ENCODE measurements at places on chromosomes 7 and 10. TPM values are rescaled to one million over a fixed set of nuclear protein-coding genes. Genes with fewer than 3 reads are reported as not detected.

GRCh38 chr10:28293236-28294168 lies 9.4 kb downstream of the MPP7 start:
- no peak for DNase-seq

- DNase-seq = no peak
Measured at GRCh38 chr10:77892761-77893160, 33.8 kb downstream of the DLG5 start.

DNA sequence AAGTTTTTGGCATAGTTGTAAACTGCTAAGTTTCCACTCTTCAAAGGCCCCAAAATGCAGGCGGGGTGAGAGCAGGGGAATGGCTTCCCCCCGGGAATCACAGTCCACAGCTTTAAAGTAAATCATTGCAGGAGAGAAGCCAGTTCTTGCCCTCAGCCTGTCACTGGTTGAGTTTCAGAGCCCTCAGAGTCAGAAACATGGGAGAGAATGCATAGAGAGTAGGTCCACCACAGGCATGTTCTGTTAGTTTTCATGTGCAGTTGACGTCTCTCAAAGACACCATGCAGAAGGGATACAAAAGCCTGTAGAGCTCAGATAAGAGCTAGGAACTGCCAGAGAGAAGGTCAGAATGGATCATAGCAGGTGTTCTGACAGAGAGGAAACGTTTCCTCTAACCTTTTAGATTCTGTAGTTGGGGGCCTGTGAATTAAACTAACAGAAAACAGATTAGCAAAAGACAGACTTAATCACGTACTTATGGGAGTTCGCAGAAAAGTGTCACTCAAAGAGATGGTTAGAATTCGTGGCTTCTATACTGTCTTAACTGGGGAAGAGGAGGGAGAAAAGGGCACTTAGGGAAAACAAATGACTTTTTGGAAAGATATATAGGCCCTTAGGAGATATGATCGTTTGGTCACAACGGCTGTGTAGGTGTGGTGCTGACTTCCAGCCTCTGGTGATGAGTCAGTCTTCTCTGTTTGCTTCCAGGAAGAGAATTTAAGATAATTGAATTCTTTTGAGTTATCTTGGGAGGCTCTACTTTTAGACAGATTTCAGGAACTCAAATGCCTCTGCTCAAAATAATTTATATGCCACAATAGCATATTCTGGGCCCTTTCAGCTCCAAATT lies 48.0 kb upstream of the MSRB2 start:
- DNase-seq = no peak

DNA sequence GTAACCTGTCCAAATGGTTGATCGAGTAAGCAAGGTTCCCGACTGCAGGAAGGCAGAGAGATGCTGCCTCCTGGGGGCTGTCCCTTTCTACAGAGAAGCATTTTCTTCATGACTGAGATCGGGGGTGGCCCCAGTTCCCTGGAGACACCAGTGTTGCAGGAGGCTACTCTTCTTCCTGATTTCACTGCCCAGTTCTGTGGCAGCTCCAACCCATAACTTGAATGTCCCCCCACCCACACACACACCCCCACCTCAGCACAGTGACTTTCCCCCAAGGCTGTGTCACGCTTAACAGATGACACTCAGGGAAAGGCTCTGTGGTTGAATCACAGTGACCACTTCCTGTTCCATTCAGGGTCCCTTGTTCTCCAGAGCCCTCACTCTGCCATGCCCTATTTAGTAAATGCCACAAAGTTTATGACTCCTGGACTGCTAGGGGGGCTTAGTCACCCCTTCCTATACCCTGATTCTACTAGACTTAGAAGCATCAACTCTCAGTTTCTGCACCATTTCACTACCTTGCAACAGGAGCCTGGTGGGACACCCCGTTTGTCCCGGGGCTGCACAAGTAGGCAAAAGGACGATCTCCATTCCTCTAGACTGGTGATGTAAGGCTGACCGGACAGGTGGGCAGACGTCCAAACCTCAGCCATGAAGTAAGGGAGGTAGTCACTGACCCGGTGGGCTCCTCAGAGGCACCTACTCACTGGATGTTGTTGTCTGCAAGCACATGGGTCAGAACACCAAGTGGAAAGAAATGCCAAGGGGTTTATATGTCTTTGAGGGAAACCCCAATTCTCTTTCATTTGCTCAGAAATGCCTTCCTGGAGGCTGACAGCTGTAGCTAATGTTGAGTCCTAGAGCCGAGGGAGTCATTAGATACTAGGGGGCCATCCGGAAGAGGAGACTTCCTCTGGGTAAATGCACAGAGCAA lies 31.3 kb upstream of the SMC3 start:
- no peak for DNase-seq

SPAM1 gene
- not detected for total RNA-seq

SPDYE6 gene
- total RNA-seq = not detected

VSTM2A gene
- total RNA-seq = not detected

NODAL gene
- not detected for total RNA-seq

- DNase-seq = peak; percentile 85
Measured at GRCh38 chr10:100186253-100187212, 704 bp upstream of the ERLIN1 start.

- no peak for DNase-seq
Measured at GRCh38 chr10:47099474-47099873, 188.2 kb downstream of the PTPN20 start.

GRCh38 chr7:86778271-86778670 lies 134.6 kb downstream of the GRM3 start:
- DNase-seq = no peak

- DNase-seq = no peak
Measured at GRCh38 chr7:143041346-143041745, 10.8 kb upstream of the OR6V1 start.

GRCh38 chr7:41624818-41625217 lies 78.1 kb downstream of the INHBA start:
- peak; percentile 78 for DNase-seq

MACC1 gene
- 18.5 TPM for total RNA-seq

RAPGEF5 gene
- total RNA-seq = 25.2 TPM

DNA sequence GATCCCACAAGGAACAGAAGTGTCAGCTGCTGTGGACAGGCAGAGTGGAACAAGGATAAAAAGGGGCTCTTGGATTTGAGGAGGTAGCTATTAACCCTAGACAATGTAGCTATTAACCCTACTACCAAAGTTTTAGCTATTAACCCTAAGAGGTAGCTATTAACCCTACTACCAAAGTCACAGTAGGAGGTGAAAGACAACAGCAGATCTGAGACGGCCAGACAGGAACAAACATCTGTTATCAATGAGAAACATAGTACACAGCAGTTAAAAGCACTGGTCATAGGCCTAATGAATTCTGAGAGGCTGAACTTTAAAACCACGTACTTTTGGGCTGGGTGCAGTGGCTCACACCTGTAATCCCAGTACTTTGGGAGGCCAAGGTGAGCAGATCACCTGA lies 11.9 kb downstream of the ERCC6 start:
- DNase-seq = no peak

DNA sequence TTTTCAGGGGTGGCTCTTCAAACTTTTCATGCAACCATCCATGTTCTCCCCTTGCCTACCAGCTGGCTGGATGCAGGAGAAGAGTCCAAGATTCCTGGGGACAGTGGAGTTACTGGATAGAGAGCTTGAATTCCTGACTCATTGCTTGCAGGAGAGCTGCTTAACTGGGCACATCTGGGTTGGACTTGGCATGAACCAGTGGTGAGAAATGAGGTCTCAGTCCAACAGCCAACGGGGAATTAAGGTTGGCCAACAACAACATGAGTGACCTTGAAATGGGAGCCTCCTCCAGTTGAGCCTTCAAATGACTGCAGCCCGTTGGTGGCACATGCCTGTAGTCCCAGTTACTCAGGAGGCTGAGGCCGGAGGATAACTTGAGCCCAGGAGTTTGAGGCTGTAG lies 58.1 kb upstream of the OPN4 start:
- peak; percentile 31 for DNase-seq

DNA sequence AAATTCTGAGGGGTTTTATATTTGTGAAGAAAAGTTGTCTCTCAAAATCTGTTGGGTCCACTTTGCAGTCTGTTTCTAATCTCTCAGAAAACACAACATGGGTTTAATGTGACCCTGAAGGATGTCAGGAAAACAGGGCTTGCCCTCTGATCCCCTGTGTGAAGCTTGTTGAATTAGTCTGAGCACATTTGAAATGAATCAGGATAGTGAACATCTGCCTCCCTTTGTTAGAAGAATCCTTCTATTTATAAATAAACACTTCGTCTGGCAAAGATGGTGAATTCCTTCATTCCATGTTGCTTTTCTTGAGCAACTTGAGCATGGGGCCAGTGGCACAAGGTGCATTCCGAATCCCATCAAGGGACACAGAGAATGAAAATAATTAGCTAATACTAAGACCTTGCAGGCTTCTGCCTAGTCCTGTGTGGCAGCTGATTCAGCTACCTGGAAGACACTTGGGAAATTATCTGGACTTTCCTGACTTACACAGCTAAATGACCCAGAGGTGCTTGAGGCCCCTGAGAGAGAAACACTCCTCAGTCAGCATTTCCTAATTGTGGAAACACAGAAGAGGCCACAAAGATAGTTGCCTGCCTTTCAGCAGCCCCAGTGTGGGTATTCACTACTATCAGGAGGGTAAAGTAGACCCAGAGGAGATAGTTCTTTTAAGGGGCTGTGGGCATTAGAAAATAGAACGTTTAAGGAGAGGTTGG lies 305.5 kb downstream of the C7orf25 start:
- DNase-seq = no peak

Measured in lower leg skin (tissue), 4 donors.